ENCODE measurements at places on chromosomes 7 and 10.

GRCh38 chr7:77691892-77692491 lies 4.3 kb upstream of the RSBN1L start:
- no peak for DNase-seq

GRCh38 chr7:84112771-84113170 lies 81.8 kb downstream of the SEMA3A start:
- no peak for DNase-seq

DNA sequence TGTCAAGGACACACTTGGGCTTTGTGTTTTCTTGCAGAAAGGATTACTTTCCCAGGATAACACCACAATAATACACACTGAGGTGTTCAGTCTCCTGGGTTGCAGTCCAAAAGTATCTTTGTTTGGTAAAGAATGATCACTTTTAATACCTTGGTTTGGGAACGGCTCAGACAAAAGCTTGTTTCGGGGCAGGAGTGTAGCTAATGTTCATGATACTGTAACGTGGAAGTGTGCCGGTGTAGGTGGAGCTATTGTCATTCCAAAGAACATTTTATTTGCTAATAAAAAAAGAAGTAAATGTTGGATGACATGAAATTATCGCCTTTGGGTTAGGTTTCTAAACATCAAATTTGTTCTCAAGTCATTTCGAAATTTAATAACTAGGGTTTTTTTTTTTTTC lies 1.2 kb downstream of the EIF4H start:
- no peak for DNase-seq

DNA sequence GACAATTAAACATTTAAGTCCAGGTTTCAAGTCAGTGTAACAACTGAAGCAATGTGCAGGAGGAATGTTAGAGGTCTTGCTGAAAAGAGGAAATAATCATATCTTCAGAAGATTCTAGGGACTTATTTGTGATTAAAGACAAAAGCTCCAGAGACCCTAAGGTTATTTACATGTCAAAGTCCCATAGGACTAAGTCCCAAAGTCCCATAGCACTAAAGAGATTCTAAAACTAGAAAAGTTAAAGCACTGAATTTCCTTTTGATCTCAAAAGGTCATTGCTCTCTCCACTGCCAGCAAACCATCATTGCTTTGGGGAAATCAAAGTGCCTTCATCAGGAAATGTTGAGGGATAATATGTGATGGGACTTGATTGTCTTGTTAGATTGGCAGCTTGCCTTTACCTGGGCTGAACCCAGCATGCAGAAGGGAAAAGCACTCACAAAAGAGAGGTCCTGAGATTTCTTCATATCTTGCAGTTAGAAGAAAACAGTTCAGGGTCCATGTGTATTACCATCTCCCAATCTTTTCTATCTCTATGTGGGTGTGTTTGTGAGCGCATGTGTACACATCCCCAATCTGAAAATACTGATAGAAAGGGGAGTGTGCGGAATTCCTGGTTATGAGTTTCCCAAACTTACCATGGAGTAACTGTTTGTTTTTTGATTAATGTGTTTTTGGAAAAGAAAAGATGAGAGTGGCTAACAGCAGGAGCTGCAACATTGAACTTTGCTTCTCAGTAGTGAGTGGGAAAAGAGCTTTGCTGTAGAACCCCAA lies 21.8 kb downstream of the NUDT13 start:
- DNase-seq: no peak

GRCh38 chr10:93436591-93437085 lies 45.5 kb downstream of the MYOF start:
- no peak for DNase-seq

DNA sequence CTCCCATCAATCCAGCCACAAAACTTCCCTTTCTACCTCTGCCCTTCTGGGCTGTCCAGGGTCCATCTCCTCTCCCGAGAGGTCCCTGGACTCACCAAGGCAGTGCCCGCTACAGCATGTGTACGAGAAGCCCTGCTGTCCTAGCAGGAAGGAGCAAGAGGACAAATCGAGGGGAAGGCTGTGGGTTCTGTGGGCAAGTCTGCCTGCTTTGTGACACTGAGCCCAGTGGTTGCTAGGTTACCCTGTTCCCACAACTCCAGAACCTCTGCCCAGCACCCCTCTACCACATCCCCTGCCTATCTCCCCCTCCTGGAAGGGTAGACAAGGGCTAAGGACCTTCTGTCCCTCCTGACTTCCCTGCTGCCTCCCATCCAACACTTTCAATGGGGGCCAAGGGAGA lies at the start of gene TBATA:
TBATA (minus strand) TSS at position 188 of the 400 bp plus-strand sequence. CDS start 1,998 bp downstream, outside the sequence.
- DNase-seq: no peak
